ENCODE measurements at places on chromosomes 4 and X. TPM values are rescaled to one million over a fixed set of nuclear protein-coding genes. Genes with fewer than 3 reads are reported as not detected.

Gene DCAF12L2
- not detected for total RNA-seq

Gene ADRA2C
- 0.32 TPM for total RNA-seq

Gene RAB41
- not detected for total RNA-seq

Gene IL3RA
- not detected for total RNA-seq

Gene SEPTIN6
- 56.2 TPM for total RNA-seq

DNA sequence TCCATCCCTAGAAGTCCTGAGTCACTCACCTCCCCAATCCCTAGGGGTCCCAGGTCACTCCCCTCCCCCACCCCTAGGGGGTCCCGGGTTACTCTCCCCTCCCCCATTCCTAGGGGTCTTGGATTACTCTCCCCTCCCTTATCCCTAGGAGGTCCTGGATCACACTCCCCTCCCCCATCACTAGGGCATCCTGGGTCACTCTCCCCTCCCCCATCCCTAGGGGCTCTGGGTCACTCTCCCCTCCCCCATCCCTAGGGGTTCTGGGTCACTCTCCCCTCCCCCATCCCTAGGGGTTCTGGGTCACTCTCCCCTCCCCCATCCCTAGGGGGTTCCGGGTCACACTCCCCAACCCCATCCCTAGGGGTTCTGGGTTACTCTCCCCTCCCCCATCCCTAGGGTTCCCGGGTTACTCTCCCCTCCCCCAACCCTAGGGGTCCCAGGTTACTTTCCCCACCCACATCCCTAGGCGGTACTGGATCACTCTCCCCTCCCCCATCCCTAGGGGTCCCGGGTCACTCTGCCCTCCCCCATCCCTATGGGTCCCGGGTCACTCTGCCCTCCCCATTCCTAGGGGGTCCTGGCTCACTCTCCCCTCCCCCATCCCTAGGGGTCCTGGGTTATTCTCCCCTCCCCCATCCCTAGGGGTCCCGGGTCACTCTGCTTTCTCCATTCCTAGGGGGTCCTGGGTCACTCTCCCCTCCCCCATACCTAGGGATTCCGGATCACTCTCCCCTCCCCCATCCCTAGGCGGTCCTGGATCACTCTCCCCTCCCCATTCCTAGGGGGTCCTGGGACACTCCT, 2.1 kb downstream of the ASMTL start:
- H3K4me3 ChIP-seq: no peak overlapping the region
- H3K27ac ChIP-seq: no peak overlapping the region
- peaks cover 14% of the 10 kb centered on the region for H3K36me3 ChIP-seq
- H3K27me3 ChIP-seq: peaks cover 7% of the 10 kb centered on the region
- peak; percentile 75 for DNase-seq

GRCh38 chrX:71911731-71912050, 1.0 kb downstream of the NHSL2 start:
- no peaks in the 10 kb centered on the region for H3K27me3 ChIP-seq
- peak overlapping the region; percentile 64 for H3K4me3 ChIP-seq
- no peak for DNase-seq
- H3K36me3 ChIP-seq: no peaks in the 10 kb centered on the region

DNA sequence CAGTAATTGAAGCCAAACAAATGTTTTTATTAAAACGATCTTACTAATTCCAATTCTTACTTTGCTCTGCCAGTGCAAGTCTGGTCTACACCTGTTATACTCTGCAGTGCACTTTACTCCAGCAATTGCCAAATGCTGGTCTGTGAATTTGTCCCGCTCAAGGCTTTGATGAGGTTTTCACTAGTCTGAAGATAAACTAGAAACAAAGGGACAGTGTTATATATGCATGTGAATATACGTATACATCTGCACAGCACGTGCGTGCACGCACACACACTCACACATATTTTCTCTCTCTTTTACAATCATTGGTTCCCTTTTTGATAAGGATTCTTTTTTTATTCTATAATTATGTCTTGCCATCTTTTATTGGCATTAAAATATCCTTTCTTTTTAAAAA, 88.5 kb upstream of the LCORL start:
- no peaks in the 10 kb centered on the region for H3K36me3 ChIP-seq
- H3K27me3 ChIP-seq: peaks cover 5% of the 10 kb centered on the region
- H3K4me1 ChIP-seq: no peaks in the 10 kb centered on the region
- DNase-seq: no peak

- H3K4me3 ChIP-seq: no peak overlapping the region
- no peaks in the 10 kb centered on the region for H3K4me1 ChIP-seq
- H3K27me3 ChIP-seq: no peaks in the 10 kb centered on the region
- no peak for DNase-seq
- no peak overlapping the region for H3K27ac ChIP-seq
Observed at GRCh38 chrX:42246814-42247213, 323.5 kb upstream of the CASK start.

DNA sequence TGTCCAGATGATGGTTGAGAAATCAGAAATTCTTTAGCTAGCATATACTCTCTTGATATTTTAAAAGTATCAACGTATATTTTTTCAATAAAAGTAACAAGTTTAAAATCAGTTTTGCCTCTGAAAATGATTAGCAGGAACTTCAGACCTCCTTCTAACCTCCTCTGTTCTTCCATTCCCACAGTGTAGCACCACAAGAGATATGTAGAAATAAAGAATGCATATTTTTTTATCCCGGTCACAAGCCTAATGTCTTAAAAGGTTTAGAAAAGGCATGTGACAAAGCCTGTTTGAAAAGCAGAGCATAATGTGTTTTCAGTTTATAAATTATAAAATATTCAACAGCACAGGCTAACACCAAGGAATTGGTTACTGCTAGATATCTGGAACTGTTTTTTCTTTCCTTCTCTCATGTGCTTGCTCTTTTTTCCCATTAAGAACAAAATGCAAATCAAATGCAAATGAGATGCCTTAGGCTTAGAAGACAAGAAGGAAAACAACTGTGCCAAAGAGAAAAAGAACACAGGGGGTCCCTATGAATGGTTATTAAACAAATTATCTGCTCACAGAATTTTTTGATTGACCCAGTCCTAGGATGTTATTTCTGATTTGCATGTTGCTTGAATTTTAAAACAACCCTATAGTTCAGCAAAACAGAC, 351.7 kb upstream of the FAM241A start:
- DNase-seq: no peak
- no peak overlapping the region for H3K27ac ChIP-seq
- H3K27me3 ChIP-seq: no peaks in the 10 kb centered on the region
- H3K4me3 ChIP-seq: no peak overlapping the region

Data from osteocyte (in vitro differentiated cells).